Endothelial cell of umbilical vein (primary cell): ENCODE measurements at places on chromosomes 3 and 15. TPM values are rescaled to one million over a fixed set of nuclear protein-coding genes. Genes with fewer than 3 reads are reported as not detected.

- H3K4me1 ChIP-seq, result no peaks in the 10 kb centered on the region
- no peak overlapping the region for H3K4me3 ChIP-seq
- no peak for DNase-seq
- no peak overlapping the region for H3K27ac ChIP-seq
Observed at GRCh38 chr15:77042245-77042919, 28.5 kb downstream of the TSPAN3 start.

JAGN1 gene
- polyA plus RNA-seq, result 46.5 and 50.1 TPM in 2 replicates

TMEM158 gene
- 0.15 and 0.21 TPM in 2 replicates for polyA plus RNA-seq

DNA sequence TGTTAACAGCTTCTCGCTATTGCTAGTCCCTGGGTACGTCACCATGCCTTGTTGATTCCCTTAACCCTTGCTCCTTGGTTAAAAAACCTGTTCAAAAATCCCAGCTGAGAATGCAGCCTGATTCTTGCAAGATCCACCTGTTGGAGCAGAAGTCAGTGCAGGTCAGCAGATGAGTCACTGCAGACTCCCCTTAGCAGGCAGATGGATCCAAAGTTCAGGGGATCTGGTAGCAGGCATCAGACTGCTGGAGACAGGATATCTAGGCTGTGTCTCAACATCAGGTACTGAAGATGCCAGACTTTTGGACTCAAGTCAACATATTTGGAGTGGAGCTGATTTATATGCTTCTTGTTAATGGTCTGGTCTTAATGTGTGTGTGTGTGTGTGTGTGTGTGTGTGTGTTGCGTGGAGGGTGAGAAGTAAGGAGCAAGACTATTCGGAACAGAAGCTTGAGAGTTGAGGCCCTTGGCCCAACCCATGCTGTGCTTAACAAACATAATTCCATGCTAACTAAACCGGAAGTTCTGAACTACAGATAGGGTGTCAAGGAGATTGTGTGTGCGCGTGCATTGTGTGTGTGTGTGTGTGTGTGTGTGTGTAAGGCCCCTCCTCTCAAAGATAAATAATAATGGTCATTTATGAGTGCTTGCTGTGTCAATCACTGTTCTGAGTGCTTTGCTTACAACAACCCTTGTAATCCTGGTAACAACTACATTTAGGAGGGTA is 1.0 kb upstream of the C3orf52 start:
- H3K36me3 ChIP-seq, result no peaks in the 10 kb centered on the region
- no peak for DNase-seq
- no peaks in the 10 kb centered on the region for H3K27me3 ChIP-seq
- H3K4me1 ChIP-seq, result peaks cover 8% of the 10 kb centered on the region

- H3K4me1 ChIP-seq, result peaks cover 6% of the 10 kb centered on the region
- H3K4me3 ChIP-seq, result no peak overlapping the region
- H3K27me3 ChIP-seq, result no peaks in the 10 kb centered on the region
- DNase-seq, result no peak
Observed at GRCh38 chr3:172629470-172629869, 81.4 kb downstream of the NCEH1 start.

- no peak overlapping the region for H3K4me3 ChIP-seq
- H3K36me3 ChIP-seq, result peaks cover 2% of the 10 kb centered on the region
- DNase-seq, result no peak
- no peaks in the 10 kb centered on the region for H3K27me3 ChIP-seq
- H3K27ac ChIP-seq, result no peak overlapping the region
Observed at GRCh38 chr3:182914341-182914740, 66.0 kb downstream of the DCUN1D1 start.

PLCH1 gene
- 0.03 TPM in 1 of 2 replicates, not detected in the other for polyA plus RNA-seq

DNA sequence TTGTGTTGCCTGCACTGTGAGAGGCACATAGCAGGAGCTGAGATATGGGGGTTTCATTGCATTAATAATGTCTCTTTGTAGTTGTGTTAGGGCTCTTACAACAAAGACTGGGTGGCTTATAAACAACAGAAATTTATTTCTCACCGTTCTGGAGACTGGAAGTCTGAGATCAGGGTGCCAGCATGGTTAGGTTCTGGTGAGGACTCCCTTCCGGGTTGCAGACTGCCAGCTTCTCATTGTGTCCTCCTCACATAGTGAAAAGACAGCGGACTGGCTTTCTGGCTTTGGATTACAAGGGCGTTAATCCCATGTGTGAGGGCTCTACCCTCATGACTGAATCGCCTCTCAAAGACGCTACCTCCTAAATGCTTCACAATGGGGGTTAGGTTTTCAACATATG is 20.6 kb downstream of the TMEM108 start:
- no peaks in the 10 kb centered on the region for H3K36me3 ChIP-seq
- H3K4me1 ChIP-seq, result no peaks in the 10 kb centered on the region

GRCh38 chr3:112002096-112002971 is 3.6 kb downstream of the TAGLN3 start:
- peaks cover 10% of the 10 kb centered on the region for H3K4me1 ChIP-seq
- H3K27ac ChIP-seq, result no peak overlapping the region
- no peak overlapping the region for H3K4me3 ChIP-seq
- no peaks in the 10 kb centered on the region for H3K36me3 ChIP-seq
- DNase-seq, result peak; percentile 8
- no peaks in the 10 kb centered on the region for H3K27me3 ChIP-seq
